ENCODE measurements at places on chromosomes 5 and 9.

GRCh38 chr9:4929917-4930316 lies 55.2 kb upstream of the JAK2 start:
- no peak for DNase-seq

DNA sequence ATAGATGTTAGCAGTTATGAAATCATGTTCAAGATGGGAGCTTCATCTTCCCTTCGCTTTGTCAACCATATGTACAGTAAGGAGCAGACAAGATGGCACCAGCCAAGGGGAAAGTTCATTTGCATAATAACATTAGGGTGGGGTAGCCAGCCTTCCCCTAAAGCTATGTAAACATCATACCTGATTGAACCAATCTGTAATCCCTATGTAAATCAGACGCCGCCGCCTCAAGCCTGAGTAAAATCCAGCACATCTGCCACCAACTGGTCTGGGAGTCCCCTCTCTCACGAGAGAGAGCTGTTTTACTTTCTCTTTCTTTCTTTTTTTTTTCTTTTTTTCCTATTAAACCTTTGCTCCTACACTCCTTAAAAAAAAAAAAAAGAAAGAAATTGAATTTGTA lies 30.8 kb upstream of the REEP2 start:
- peak; percentile 91 for DNase-seq

GRCh38 chr9:77163884-77164283 lies 13.4 kb upstream of the VPS13A start:
- DNase-seq, result no peak

DNA sequence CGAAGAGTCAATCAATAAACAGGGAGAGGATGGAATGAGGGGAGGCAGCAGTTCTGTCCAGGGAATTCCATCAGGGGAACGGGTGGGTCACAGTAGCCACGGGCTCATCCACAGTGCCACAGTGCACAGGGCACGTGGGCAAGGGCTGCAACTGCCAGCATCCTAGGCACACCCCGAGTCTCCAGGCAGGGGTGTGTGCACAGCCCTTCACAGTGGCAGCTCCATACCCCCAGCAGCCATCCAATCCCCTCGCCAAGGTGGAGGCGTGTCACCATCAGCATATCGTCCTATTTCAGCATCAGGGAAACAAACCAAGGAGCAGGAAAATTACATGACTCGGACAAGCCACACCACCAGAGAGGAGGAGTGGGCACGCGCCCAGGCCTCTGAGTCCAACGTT lies 133.6 kb downstream of the ADAMTS2 start:
- DNase-seq, result no peak

DNA sequence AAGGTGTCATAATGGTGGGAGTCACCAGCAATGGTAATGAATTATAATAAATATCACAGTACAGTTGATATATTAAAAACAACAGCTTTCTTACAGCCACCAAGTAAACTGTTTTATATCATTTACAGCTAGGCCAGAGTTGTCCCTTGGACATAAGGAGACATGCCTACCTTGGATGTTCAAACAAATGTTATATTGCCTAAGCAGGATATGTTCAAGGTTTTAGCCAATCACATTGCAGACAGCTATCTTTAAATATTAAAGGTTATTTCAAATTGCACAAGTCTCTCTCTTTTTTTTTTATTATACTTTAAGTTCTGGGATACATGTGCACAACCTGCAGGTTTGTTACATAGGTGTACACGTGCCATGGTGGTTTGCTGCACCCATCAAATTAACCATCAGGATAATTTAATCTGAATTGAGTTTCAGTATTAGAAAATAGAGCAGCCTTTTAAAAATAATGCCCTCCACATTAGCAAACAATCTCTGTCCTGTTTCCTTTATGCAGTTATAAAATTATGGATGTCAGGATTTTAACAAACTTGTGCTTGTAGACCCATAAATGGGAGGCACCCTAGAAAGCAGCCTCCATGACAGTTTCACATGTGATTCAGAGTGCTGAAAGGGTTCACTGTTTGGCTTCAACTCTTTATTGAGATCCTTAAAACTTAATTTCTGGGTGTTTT lies 340.7 kb downstream of the ARRDC3 start:
- no peak for DNase-seq

- DNase-seq, result no peak
These were observed 19.9 kb downstream of the NIPBL start for GRCh38 chr5:36896476-36896875.

GRCh38 chr9:91495450-91495849 lies 71.8 kb upstream of the NFIL3 start:
- DNase-seq, result no peak

- no peak for DNase-seq
These were observed 51.7 kb downstream of the CPLANE1 start for GRCh38 chr5:37197340-37198050.

GRCh38 chr5:143771189-143771588 lies 40.8 kb upstream of the HMHB1 start:
- DNase-seq, result no peak

GRCh38 chr5:177545487-177546257 lies 8.7 kb downstream of the FAM193B start:
- no peak for DNase-seq

DNA sequence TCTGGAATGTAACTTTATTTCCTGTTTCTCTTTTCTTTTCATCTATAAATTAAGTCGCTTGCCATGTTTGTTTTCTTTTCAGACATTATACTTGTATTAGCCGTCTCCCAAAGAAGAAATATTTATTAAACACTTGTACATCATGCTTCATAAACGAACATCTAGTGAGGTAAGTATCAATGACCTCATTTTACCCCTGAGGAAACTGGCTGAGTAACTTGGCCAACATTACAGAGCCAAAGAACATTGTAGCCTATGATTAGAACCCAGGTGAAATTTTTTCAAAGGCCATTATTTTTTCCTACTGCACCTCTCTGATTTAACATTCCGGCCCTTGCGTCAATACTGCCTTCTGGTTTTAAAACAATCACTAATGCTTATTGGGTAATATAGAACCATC lies 4.2 kb downstream of the FREM1 start:
- no peak for DNase-seq

- no peak for DNase-seq
These were observed 57.5 kb downstream of the ZNF510 start for GRCh38 chr9:96720435-96720834.

DNA sequence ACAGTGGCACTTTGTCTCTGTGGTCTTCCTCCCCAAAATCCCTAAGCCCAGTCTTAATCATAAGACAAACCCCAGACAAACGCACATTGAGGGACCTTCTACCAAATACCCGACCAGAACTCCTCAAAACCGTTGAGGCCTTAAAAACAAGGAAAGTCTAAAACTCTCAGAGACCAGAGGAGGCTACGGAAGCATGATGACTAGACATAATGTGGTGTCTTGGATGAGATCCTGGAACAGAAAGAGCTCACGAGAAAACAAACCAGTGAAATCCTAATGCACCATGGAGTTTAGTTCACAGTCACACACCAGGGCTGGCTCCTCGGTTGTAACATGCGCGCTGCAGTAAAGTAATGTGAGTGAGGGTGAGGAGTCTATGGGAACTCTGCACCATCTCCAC lies 58.4 kb downstream of the OTULIN start:
- no peak for DNase-seq

GRCh38 chr9:85715587-85715986 lies 26.2 kb downstream of the AGTPBP1 start:
- no peak for DNase-seq

- DNase-seq, result no peak
These were observed 19.5 kb downstream of the RAD1 start for GRCh38 chr5:34895641-34896419.

DNA sequence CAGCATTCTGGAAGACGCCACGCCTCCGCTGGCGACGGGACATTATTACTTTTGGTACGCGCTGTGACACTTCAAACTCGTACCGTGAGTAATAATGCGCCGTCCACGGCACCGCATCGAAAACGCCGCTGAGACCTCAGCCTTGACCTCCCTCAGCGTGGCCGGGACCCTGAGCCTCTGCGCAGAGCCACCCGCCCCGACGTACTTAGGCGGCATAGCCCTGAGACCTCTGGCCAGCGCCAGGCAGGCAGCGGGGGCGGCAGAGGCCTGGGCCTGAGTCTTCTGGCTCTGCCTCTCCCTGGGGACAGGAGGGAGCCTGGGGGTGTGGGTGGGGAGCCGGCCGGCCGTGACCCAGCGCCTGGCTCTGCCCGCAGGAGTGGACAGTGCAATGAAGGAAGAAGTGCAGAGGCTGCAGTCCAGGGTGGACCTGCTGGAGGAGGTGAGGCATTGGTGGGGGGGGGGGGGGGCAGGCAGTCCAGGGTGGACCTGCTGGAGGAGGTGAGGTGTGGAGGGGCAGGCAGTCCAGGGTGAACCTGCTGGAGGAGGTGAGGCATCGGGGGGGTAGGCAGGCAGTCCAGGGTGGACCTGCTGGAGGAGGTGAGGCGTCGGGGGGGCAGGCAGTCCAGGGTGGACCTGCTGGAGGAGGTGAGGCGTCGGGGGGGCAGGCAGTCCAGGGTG lies 8.0 kb downstream of the EGFL7 start:
- no peak for DNase-seq

DNA sequence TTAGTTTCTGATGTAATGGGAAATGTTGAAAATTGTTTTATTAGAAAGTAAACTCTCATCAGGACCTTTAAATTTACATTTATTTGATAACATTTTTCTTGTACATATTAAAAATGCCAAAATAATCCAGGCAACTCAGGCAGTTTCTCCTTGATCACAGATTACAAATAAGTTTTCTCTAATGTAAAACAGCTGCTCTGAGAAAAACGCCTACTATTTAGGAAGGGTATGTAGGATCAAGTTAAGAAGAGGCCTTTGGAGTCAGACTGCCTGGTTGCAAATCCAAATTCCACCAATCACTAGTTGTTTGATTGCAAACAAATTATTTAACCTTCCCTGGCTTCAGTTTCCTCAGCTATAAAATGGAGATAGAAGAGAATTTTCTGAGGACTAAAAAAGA lies 610.8 kb downstream of the PDE4D start:
- DNase-seq, result no peak

DNA sequence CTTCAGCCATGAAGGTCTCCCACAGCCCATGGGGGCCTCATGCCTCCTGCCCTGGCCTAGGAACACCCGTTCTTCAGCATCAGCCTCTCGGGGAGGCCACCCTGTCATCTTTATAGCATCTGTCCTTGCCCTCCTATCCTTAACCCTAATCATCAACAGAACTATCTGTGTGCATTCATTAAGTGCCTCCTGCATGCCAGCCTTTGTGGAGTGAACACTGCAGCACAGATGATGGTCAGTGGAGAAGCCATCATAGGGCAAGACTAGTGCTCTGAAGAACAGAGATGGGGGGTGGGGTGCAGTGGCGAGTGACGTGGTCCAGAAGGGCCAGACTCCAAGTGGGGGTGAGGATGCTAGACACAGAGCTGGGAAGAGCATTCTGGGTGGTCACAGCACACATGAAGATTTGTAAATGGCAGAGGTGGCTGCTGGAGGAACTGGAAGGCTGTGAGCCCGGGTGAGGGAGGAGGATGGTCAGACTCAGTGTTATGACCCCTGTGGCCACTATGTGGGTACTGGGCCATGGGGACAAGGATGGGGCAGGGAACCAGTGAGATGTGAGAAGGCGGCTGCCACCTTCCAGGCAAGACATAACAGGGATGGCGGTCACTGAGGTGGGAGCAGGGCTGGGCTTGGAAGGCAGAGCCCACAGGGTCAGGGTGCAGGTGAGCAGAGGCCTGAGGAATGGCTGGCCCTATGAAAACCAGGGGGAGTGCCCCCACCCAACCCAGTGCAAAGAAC lies 3.6 kb upstream of the CARD19 start:
- no peak for DNase-seq

DNA sequence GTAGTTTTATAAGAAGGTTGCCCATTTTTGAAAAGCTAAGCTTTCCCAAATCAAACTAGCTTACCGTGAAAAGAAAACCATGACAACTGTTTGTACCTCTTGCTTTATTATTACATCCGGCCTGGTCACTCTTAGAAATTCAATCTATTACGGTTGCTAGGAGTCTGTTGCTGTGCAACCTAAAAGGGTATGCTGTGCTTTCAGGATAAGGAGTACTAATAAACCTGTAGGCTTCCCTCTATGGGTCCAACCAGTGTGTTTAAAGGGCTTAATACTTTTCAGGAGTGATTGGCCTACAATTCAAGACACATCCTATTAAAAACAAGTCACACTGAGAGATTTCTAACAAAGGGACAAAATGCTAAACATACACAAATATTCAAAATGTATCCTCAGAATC lies 27.1 kb downstream of the RFX3 start:
- no peak for DNase-seq

- no peak for DNase-seq
These were observed 11.1 kb downstream of the EXD3 start for GRCh38 chr9:137411645-137412380.

DNA sequence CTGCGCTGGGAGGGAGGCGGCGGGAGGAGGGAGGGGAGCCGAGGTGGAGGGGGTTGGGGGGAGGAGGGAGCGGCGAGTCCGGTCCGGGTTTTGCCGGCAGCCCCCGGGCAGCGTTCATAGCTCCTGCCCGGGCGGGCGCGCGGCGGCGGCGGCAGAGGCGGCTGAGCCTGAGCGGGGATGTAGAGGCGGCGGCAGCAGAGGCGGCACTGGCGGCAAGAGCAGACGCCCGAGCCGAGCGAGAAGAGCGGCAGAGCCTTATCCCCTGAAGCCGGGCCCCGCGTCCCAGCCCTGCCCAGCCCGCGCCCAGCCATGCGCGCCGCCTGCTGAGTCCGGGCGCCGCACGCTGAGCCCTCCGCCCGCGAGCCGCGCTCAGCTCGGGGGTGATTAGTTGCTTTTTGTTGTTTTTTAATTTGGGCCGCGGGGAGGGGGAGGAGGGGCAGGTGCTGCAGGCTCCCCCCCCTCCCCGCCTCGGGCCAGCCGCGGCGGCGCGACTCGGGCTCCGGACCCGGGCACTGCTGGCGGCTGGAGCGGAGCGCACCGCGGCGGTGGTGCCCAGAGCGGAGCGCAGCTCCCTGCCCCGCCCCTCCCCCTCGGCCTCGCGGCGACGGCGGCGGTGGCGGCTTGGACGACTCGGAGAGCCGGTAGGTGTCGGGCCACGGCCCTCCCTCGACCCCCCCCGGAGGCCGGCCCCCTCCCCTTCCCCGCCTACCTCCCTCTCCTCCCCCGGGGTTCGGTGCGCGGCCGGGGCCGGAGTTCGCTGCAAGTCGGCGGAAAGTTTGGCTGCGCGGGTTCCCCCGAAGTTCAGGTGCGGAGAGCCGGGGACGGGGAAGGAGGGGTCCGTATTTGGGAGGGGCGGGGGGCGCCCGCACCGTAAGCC lies at the start of gene CXXC5:
CXXC5 (plus strand) TSS at position 145 of the 877 bp plus-strand sequence. CDS start 32,175 bp downstream, outside the sequence.
- DNase-seq, result no peak

DNA sequence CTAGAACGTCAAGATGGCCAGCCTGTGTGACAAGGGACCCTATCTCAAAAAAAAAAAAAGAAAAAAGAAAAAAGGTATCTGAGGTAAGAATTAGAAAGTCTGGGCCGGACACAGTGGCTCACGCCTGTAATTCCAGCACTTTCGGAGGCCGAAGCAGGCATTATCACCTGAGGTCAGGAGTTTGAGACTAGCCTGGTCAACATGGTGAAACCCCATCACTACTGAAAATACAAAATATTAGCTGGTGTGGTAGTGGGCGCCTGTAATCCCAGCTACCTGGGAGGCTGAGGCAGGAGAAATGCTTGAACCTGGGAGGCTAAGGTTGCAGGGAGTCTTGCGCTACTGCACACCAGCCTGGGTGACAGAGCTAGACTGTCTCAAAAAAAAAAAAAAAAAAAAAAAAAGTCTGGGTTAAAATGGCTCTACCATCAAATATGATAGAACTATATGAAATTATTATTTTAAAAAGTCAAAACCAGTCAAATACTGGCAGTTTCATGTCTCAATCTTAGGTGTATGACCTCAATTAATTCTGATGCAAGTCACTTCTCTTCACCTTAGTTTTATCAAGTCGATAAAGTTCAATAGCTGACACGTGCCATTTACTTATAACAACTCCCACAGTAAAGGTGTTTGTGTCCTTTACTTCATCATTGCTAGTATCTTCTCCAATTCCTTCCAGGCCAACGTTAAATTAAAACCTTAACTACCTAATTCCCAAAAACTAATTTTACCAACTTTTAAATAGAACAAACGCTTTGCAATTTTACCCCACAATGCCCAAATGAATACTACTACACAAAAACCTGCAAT lies 1.1 kb downstream of the RPS23 start:
- no peak for DNase-seq
